ENCODE measurements at places on chromosomes 2 and 18.

- no peak for DNase-seq
These were observed 28.4 kb downstream of the TMEM37 start for GRCh38 chr2:119460076-119460475.

DNA sequence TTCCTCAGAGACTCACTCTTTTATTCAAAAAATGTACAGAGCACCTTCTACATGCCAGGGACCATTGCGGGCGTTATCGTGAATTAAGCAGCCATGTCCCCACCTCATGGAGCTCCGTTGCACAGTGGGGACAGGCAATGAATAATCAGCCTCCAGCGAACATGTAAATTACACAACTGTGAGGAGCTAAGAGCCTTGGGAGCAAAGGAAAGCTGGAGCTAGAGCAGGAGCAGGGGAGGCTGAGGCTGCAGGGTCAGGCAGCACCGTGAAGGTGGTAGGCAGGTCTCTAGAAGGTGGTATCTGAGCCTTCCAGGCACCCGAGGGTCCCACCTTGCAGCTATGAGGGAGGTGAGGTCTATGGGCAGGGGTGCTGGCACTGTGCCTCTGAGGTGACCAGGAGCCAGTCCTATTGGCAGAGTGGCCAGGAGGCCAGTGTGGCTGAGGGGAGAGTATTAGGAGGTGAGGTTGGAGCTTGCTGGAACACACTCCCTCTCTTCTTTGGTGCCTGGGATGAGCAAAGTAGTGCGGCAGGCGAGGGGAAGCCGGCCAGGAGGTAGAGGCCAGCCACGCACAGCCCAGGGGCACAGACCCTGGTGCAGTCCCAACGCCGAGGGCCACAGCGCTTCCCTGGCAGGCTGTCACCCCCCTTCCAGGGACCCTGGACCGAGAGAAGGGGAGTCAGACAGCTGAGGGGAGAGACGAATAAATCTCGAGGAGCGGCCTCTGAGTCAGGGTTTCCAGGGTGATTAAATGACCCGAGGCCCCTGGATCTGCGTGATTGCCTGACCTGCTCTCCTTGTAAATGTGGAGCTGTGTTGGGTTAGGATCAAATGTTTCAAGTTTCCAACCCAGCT, 167.3 kb downstream of the SEPTIN10 start:
- no peak for DNase-seq

DNA sequence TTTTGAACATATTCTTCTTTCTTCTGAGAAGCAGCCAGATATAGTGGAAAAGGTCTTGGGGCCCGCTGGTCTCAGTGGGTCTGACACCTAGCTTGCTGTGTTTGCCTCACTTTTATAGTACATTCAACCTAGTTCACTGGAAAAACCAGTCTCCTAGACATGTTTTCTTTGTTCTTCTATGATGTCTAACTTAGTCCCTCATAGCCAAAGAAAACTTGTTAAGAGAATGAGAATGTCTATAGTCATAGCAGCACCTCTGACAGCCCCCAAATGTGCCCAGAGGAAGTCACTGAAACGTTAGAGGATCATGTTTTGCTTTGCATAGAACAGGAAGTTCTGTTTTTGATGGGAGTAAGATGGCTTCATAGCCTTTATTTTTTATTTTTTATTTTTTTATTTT, 40.3 kb downstream of the TNFRSF11A start:
- DNase-seq, result no peak

GRCh38 chr2:133680343-133681049, 112.2 kb upstream of the NCKAP5 start:
- no peak for DNase-seq

DNA sequence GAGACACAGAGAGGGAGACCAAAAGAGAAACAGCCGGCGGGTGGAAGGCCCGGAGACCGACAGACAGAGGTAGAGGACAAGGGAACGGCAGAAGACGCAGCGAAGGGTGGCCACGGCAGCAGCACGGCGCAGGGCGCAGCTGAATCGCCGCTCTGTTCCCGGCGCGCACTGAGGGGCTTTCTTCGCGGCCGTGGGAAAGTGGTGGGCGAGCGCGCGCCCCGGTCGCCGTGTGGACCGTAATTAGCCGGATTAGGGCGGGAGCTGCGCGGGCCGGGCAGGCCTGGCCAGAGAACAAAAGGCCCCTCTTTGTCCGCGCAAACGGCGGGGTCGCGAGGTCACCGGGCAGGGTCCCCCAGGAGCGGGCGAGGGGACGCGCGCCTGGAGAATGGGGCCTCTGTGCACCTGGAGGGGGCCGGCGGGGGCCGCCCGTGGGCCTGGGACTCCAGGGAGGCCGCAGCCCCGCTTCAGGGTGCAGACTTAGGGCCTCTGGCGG, 158.3 kb downstream of the ZFP36L2 start:
- no peak for DNase-seq

DNA sequence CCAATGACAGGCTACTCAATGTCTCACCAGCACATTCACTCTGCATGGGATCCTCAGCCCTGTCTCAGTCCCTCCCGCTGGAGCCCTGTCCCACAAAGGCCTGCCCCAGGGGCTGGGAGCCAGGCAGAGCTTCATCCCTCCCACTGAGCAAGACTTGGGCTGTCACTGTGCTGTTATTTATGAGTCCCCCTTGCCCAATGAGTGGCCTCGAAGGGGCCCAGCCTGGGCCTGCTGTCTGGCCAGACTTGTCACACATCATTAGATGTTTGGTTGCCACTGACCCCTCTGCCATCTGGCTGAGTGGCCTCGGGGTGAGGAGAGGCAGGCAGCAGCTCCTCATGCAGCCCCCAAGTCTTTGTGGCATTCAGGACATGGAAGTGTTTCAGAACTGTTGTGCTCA, 330.6 kb upstream of the SKOR2 start:
- no peak for DNase-seq
